Epithelial cell of esophagus (primary cell): ENCODE measurements at places on chromosomes 6 and 20.

- no peak for DNase-seq
These were observed 21.3 kb upstream of the CLIC5 start for GRCh38 chr6:46036911-46037310.

DNA sequence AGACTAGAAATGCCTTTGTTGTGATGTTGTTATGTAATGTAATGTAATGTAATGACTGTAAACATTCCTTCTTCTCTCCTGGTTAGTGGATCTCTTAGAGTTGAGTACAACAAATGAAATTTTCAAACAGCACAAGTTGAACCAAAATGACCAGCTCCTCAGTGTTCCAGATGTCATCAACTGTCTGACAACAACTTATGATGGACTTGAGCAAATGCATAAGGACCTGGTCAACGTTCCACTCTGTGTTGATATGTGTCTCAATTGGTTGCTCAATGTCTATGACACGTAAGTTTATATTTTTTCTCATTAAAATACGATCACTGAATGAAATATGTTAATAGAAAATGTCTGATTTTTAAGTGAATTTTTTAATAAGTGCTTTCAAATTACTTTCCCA, 496.7 kb downstream of the UTRN start:
- DNase-seq, result no peak

- peak; percentile 50 for DNase-seq
These were observed 236.5 kb downstream of the HACE1 start for GRCh38 chr6:104623052-104623690.

DNA sequence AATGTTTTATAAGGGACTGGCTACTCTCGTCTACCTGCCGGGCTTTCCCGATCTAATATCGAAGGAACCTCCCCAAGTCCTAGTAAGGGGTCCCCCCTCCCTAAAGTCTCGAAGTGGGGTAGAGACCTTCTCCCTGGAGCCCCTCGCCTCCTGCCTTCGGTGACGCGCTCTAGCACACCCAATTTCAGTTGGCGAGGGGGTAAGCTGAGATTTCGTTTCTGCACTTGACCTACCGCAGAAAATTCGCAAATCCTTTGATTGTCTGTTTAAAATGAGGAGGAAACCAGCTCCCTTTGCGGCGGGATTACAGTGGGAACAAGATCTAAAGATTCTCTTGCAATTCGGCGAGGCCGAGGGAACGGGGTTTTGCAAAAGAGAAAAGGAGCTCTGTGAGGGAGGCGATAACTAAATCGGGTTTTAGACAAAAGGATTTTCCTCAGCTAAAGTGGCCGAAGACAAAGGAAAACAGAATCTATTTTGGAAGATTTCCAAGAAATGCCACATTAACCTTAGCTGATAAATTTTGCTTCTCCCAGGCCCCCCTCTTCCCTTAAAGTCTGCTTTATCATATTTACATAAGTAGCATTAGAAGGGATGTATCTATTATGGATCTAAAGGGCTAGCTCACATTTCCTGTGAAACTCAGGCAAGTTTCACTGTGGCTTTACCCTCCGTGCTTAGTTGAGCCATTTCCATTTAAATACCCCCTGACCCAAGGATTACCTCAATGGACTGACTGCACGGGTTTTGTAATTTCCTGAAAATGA, 8.4 kb downstream of the SIM1 start:
- DNase-seq, result no peak

GRCh38 chr6:470051-470900, 78.7 kb downstream of the IRF4 start:
- peak; percentile 3 for DNase-seq

- DNase-seq, result no peak
These were observed 245.2 kb downstream of the PHACTR1 start for GRCh38 chr6:12961761-12962160.

- no peak for DNase-seq
These were observed 5.8 kb downstream of the ABCC10 start for GRCh38 chr6:43433148-43433547.

DNA sequence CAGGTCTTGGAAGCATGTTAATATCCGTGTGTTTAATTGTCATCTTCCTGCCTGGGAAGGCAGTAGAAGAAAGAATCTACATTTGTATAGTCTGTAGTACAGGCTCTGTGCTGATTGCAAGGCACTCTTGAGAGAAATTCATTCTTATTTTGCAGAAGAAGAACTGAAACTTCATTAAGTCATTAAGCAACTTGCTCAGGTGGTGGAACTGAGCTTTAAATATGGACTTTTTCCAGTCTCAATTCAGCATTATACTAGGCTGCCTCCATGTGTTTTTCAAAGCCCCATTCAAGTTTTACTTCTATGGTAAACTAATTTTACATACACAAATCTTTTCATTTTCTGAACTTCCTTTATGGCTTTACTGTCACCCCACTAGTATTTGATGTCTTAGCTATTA, 18.7 kb downstream of the ZNF451 start:
- no peak for DNase-seq

- no peak for DNase-seq
These were observed 3.6 kb downstream of the ARMH2 start for GRCh38 chr6:24795106-24795505.
